ENCODE measurements at places on chromosomes 5 and 9. TPM values are rescaled to one million over a fixed set of nuclear protein-coding genes. Genes with fewer than 3 reads are reported as not detected.

The JAK2 gene
- total RNA-seq, result 19.5 TPM

The ERMP1 gene
- total RNA-seq, result 8.7 TPM

The SAXO1 gene
- total RNA-seq, result 0.30 TPM

The CCDC192 gene
- total RNA-seq, result not detected

The RETREG1 gene
- total RNA-seq, result 31.0 TPM

The CDH12 gene
- not detected for total RNA-seq

The ENTR1 gene
- 63.2 TPM for total RNA-seq

The PCDHGB7 gene
- not detected for total RNA-seq

The OR13C3 gene
- not detected for total RNA-seq

- H3K27ac ChIP-seq, result no peak overlapping the region
- no peaks in the 10 kb centered on the region for H3K36me3 ChIP-seq
- no peak overlapping the region for H3K4me3 ChIP-seq
These were observed 1353.0 kb upstream of the C9orf72 start for GRCh38 chr9:28926306-28926705.

GRCh38 chr5:52043543-52043942 is 660.3 kb downstream of the ISL1 start:
- no peaks in the 10 kb centered on the region for H3K27me3 ChIP-seq
- H3K27ac ChIP-seq, result no peak overlapping the region
- H3K4me1 ChIP-seq, result no peaks in the 10 kb centered on the region
- DNase-seq, result no peak

DNA sequence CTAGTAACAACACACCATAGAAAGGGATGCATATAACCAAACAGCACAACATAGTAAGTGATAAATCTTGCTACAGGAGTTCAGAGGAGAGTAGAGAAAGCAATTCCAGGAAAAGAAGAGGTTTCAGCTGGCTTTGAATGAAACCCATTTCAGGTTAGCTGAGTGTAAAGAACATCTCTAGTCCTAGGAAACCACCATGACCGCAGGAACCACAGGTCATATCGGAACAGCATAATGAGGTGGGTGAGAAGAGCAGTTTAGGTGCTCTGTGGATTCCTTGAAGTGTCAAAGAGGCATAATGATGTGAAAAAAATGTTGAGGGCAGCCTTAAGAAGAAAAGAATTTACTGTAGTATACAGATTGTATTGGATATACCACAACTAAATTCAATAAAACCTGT is 507.5 kb downstream of the MTRR start:
- no peaks in the 10 kb centered on the region for H3K36me3 ChIP-seq
- no peaks in the 10 kb centered on the region for H3K4me1 ChIP-seq
- DNase-seq, result no peak
- no peak overlapping the region for H3K4me3 ChIP-seq
- H3K27me3 ChIP-seq, result no peaks in the 10 kb centered on the region
- H3K27ac ChIP-seq, result no peak overlapping the region

GRCh38 chr9:35834260-35835215 is 5.5 kb downstream of the TMEM8B start:
- no peak for DNase-seq
- H3K27ac ChIP-seq, result no peak overlapping the region
- peaks cover 5% of the 10 kb centered on the region for H3K4me1 ChIP-seq

- peak overlapping the region; percentile 90 for H3K4me3 ChIP-seq
- H3K27ac ChIP-seq, result no peak overlapping the region
These were observed 729 bp upstream of the TMEM38B start for GRCh38 chr9:105693435-105694189.

GRCh38 chr5:31377274-31377946 is 154.5 kb downstream of the DROSHA start:
- no peak overlapping the region for H3K27ac ChIP-seq
- H3K36me3 ChIP-seq, result no peaks in the 10 kb centered on the region
- DNase-seq, result no peak

GRCh38 chr5:11164531-11165294 is 403.7 kb upstream of the DAP start:
- no peaks in the 10 kb centered on the region for H3K27me3 ChIP-seq
- no peak overlapping the region for H3K27ac ChIP-seq
- DNase-seq, result no peak
- no peaks in the 10 kb centered on the region for H3K4me1 ChIP-seq

DNA sequence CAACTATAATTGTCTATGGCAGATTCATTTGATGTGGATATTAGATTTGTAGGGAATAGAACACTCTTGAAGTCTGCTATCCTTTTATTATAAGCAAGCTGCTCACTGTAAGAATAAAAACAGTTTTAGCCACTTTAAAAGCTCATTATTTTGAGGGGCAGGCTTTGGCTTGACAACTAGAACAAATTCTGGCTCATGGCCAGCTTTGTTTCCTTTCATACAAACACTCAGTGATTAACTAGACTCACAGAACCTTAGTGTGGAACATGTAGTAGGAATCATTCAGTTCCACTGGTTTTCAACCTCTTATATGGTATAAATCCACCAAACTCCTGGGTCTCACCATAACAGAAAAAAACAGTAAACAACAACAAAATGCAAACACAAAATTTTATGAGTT is 27.4 kb upstream of the CEP120 start:
- H3K27me3 ChIP-seq, result no peaks in the 10 kb centered on the region
- H3K4me1 ChIP-seq, result peaks cover 6% of the 10 kb centered on the region
- no peaks in the 10 kb centered on the region for H3K36me3 ChIP-seq
- DNase-seq, result no peak
- no peak overlapping the region for H3K4me3 ChIP-seq
- no peak overlapping the region for H3K27ac ChIP-seq

DNA sequence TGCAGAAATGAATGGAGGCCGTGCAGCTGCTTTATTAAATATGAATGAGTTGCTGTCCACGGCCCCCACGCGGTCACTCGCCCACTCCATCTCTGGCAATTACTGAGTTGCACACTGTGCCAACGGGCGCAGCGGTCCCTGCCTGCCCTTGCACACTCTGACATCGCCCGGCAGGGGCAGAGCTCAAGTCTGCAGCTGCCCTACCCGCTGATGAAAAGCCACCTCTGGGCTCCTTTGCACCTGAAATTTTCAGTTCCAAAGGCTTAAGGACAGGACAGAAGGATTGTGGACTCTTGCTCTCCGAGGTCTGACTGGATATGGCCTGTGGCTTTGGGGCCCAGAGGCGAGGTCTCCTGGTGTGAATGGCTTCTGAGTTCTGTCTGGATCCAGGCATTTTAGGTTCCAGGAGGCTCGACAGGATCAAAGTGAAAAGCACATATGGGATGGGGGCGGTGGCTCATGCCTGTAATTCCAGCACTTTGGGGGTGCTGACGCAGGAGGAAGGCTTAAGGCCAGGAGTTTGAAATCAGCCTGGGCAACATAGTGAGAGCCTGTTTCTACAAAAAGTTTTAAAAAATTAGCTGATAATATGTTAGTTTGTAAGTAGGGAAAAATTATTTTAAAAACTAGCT is 201.8 kb downstream of the PAX5 start:
- DNase-seq, result no peak
- no peak overlapping the region for H3K4me3 ChIP-seq
- no peak overlapping the region for H3K27ac ChIP-seq
- H3K36me3 ChIP-seq, result no peaks in the 10 kb centered on the region
- no peaks in the 10 kb centered on the region for H3K4me1 ChIP-seq

DNA sequence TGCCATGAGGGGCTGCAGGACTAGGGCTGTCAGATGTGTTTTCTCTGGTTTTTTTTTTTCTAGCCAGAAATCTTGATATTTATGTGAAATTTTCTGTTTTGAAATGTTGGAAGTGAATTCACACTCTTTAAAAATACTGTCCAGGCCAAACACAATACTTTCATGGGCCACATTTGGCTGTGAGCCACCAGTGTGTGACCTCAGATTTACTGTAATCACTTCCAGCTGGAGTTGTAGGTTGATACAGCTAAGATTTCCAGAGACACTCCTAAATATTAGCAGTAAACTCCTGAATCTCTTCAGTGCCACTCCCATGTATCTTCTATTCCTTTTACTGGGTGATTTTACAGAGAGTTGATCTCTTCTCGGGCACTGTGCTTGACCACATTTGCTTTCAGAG is 92.2 kb upstream of the CKMT2 start:
- DNase-seq, result no peak
- no peaks in the 10 kb centered on the region for H3K4me1 ChIP-seq
- H3K36me3 ChIP-seq, result no peaks in the 10 kb centered on the region
- no peak overlapping the region for H3K27ac ChIP-seq

- no peak for DNase-seq
- H3K4me1 ChIP-seq, result no peaks in the 10 kb centered on the region
- no peak overlapping the region for H3K4me3 ChIP-seq
- H3K36me3 ChIP-seq, result no peaks in the 10 kb centered on the region
- no peak overlapping the region for H3K27ac ChIP-seq
- H3K27me3 ChIP-seq, result no peaks in the 10 kb centered on the region
These were observed 108.1 kb downstream of the GABBR2 start for GRCh38 chr9:98600631-98601030.

- no peaks in the 10 kb centered on the region for H3K4me1 ChIP-seq
- H3K27ac ChIP-seq, result no peak overlapping the region
- H3K27me3 ChIP-seq, result no peaks in the 10 kb centered on the region
- DNase-seq, result no peak
These were observed 301.2 kb downstream of the PSAT1 start for GRCh38 chr9:78598120-78598519.

GRCh38 chr9:18542837-18543405 is 69.0 kb downstream of the ADAMTSL1 start:
- no peak for DNase-seq
- H3K36me3 ChIP-seq, result no peaks in the 10 kb centered on the region
- no peaks in the 10 kb centered on the region for H3K4me1 ChIP-seq
- H3K27me3 ChIP-seq, result no peaks in the 10 kb centered on the region

DNA sequence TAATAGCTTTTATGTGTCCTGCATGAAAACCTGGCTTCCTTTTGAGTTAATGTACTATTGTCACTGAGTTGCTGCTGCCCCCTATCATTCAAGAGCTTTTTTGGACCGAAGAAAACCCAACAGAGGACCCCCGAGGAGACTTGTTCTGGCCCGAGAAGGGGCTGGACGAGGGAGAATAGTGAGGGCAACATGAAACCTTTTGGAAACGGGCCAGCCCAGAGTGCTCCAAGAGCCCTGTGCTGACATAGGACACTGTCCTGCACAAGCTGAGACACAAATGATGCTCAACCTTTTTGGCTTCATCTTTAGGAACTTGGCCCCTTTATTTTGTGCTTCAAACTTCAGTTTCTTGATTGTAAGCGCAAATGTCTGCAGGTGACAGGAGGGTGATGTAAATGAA is 4.0 kb upstream of the GADD45G start:
- H3K4me1 ChIP-seq, result peaks cover 31% of the 10 kb centered on the region
- no peak for DNase-seq
- H3K4me3 ChIP-seq, result no peak overlapping the region
- no peak overlapping the region for H3K27ac ChIP-seq

GRCh38 chr9:16335788-16336580 is 534.5 kb downstream of the BNC2 start:
- no peaks in the 10 kb centered on the region for H3K4me1 ChIP-seq
- no peak overlapping the region for H3K27ac ChIP-seq
- no peak for DNase-seq
- no peaks in the 10 kb centered on the region for H3K27me3 ChIP-seq

GRCh38 chr9:35757226-35757891 is 3.3 kb upstream of the MSMP start:
- H3K27ac ChIP-seq, result peak overlapping the region; percentile 75
- peaks cover 24% of the 10 kb centered on the region for H3K4me1 ChIP-seq
- peaks cover 25% of the 10 kb centered on the region for H3K36me3 ChIP-seq

GRCh38 chr5:106392766-106393165 is 1278.0 kb downstream of the EFNA5 start:
- H3K36me3 ChIP-seq, result no peaks in the 10 kb centered on the region
- no peaks in the 10 kb centered on the region for H3K4me1 ChIP-seq
- DNase-seq, result no peak
- H3K27me3 ChIP-seq, result no peaks in the 10 kb centered on the region
- no peak overlapping the region for H3K27ac ChIP-seq

All from CD4-positive, CD25-positive, alpha-beta regulatory T cell (primary cell).